Mesenchymal stem cell (in vitro differentiated cells and primary cell): ENCODE measurements at places on chromosomes 7 and 10.

GRCh38 chr7:46291601-46292150 lies 370.6 kb upstream of the IGFBP3 start:
- peaks cover 6% of the 10 kb centered on the region for H3K4me1 ChIP-seq
- H3K27me3 ChIP-seq = no peaks in the 10 kb centered on the region
- no peaks in the 10 kb centered on the region for H3K36me3 ChIP-seq
- H3K27ac ChIP-seq = no peak overlapping the region
- peak overlapping the region; percentile 56 for H3K4me3 ChIP-seq

GRCh38 chr7:43615558-43616145 lies 32.7 kb downstream of the STK17A start:
- H3K4me1 ChIP-seq = peaks cover under 1% of the 10 kb centered on the region
- no peak overlapping the region for H3K4me3 ChIP-seq
- H3K27ac ChIP-seq = no peak overlapping the region
- no peak for DNase-seq
- peaks cover 21% of the 10 kb centered on the region for H3K36me3 ChIP-seq

DNA sequence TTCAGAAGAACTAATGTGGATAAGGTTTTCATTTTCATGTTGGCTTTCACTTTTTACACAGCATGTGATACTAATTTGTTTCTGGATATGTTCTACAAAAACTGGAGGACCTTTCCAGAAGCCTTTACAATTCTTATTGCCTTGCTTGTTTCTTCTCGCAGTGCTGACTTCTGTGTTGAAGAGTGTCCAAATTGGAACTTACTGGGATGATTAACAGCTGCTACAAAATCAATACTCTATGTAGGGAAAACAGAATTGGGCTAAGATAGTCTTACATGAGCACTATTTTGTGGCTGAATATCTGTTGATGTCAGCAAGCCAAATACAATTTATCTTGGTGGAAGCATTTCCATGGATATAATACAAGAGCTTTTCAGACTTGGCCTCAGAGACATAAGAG lies 351.2 kb downstream of the DGKB start:
- no peaks in the 10 kb centered on the region for H3K36me3 ChIP-seq
- no peak overlapping the region for H3K27ac ChIP-seq
- DNase-seq = no peak
- no peak overlapping the region for H3K4me3 ChIP-seq

DNA sequence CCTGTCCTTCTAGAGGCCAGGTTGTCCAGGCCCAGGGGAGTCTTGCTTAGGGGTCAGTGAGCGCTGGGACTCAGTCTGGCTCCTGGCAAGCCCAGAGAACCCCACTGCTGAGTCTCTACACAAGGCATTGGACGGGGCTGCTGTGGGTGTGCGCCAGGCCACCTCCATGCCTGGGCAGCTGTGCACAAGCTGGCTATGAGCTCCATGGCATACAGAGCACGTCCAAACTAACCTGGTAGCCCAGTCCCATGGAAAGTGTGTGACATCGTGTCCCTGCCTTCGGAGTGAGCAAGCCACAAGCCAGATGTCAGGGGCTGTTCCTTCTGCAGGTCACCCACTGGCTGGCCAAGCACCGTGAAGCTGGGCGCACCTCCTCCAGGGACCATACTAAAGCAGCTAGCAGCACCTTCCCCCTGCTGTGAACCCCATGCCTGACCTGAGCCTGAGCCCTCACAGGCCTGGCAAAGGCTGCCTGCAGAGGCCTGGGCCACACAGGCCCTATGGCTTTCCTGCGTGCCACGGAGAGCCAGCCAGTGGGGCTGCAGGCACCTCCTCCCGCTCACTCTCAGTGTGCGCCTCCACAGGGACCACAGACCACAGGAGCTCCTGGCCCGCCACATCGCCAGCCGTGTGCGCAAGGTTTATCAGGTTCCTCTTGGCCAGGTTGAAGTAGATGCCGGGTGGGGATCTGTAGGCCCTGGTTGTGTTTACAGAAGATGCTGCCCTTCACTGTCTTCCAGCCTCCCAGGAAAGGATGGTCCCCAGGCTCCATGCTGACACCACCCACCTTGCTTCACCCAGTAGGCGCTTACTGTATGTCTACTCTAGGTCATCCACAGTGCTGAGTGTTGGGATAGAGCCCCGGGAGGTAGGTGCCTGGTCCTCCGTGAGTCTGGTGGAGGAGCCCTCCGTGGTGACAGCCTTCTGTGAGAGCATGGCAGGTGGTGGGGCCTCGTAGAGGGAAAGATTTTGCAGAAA lies 219.7 kb downstream of the EBF3 start:
- H3K27ac ChIP-seq = no peak overlapping the region
- no peak for DNase-seq
- peaks cover 11% of the 10 kb centered on the region for H3K36me3 ChIP-seq
- no peaks in the 10 kb centered on the region for H3K4me1 ChIP-seq
- no peaks in the 10 kb centered on the region for H3K27me3 ChIP-seq

DNA sequence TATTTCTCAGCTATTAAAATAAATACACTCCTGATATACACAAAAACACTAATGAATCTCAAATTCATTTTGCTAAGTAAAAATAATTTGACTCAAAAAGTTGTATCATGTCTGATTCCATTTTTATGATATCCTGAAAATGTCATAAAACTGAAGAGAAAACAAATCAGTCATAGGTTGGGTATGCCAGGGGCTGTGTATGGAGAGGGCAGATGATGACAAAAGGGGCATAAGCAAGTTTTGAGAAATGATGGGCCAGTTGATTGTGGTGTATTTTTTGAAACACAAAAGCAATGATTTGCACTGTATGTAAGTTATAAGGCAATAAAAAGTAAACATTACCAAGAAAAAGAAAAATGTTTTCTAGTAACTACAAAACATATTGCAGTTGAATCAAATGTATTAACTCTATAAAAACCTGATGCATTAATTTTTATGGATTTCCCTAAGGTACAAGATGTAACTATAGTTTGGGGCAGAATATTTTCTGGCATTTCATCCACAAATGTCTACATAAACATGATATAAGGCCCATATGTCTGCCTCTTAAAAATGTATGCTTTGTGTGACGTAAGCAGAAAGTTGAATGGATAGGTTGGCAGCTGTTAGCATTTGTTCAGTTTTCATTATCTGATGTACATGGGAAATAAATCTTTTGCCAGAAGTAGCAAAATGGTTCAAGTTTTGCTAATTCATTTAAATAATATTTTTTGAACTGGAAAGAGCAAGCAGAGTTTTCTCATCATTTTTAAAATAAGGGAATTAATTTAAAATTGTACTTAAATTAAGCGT lies 35.1 kb upstream of the ING3 start:
- H3K27me3 ChIP-seq = no peaks in the 10 kb centered on the region
- H3K4me1 ChIP-seq = no peaks in the 10 kb centered on the region
- DNase-seq = no peak
- H3K4me3 ChIP-seq = no peak overlapping the region
- no peaks in the 10 kb centered on the region for H3K36me3 ChIP-seq

DNA sequence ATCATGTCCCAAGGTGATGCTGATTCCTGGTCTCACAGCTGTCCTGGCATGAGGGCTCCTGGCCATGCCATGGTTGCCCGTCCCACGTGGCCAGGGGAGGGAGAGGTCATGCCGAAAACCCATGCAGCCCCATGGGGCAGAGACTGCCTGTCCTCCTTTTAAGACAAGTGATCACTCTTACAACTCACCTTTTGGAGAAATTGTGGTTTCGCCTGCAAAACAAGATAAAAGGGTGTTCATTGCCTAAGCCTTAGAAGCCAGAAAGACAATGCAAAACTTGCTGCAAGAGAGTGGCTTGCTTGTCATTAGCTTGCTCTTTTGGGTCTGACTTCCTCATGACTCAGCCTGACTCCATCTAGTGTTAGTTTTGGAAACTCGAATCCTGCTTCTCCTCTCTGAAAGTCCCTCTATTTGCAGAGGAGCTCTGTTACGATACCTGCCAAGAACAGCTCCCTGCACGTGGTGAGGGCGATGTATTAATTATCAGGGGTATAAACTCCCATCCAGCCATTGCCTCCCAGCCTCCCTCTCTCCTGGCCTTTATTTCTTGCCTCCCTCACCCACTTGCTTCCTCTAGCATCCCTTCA lies 26.7 kb downstream of the TMEM273 start:
- no peak overlapping the region for H3K4me3 ChIP-seq
- peak; percentile 33 for DNase-seq

- H3K4me1 ChIP-seq = peaks cover 21% of the 10 kb centered on the region
- H3K4me3 ChIP-seq = no peak overlapping the region
- no peak for DNase-seq
- no peak overlapping the region for H3K27ac ChIP-seq
- H3K36me3 ChIP-seq = no peaks in the 10 kb centered on the region
- H3K27me3 ChIP-seq = no peaks in the 10 kb centered on the region
Observed at GRCh38 chr10:12608761-12609160, 259.4 kb downstream of the CAMK1D start.

GRCh38 chr10:22016046-22016705 lies 12.6 kb upstream of the DNAJC1 start:
- DNase-seq = no peak
- no peak overlapping the region for H3K27ac ChIP-seq
- no peak overlapping the region for H3K4me3 ChIP-seq
- H3K27me3 ChIP-seq = no peaks in the 10 kb centered on the region
- H3K4me1 ChIP-seq = no peaks in the 10 kb centered on the region

GRCh38 chr7:745431-746154 lies 18.5 kb upstream of the PRKAR1B start:
- no peak overlapping the region for H3K4me3 ChIP-seq
- H3K36me3 ChIP-seq = peaks cover 67% of the 10 kb centered on the region

DNA sequence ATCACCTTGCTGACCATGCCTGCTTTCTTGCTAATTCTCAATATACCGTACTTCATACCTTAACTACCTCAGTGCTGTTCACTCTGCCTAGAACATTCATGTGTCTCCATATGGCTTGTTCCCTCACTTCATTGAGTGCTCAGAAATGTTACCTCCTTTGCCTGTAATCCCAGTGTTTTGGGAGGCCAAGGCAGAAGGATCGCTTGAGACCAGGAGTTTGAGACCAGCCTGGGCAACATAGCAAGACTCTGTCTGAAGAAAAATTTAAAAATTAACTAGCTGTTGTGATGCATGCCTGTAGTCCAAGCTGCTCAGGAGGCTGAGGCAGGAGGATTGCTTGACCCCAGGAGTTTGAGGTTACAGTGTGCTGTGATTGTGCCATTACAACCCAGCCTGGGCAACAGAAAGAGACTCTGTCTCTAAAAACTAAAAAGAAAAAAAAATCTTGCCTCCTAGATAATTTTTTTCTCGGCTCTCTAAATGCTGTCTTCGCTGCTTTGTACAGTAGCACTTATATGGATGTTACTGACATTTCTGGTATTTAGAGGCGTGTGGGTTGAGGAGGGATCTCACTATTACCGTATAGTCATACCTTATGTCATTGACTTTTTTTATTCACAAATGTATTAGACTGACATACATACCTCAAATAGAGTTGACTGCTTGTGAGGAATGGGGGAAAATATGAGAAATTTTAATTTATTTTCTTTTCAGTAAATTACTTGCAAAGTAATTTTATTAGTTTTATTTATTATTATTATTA lies 63.7 kb downstream of the LCOR start:
- DNase-seq = no peak
- no peaks in the 10 kb centered on the region for H3K27me3 ChIP-seq
- no peaks in the 10 kb centered on the region for H3K4me1 ChIP-seq
- H3K36me3 ChIP-seq = peaks cover 4% of the 10 kb centered on the region
- no peak overlapping the region for H3K4me3 ChIP-seq
- H3K27ac ChIP-seq = no peak overlapping the region

- H3K27me3 ChIP-seq = no peaks in the 10 kb centered on the region
- H3K27ac ChIP-seq = no peak overlapping the region
- H3K4me3 ChIP-seq = no peak overlapping the region
- no peak for DNase-seq
Observed at GRCh38 chr7:26743205-26743604, 121.2 kb downstream of the SKAP2 start.

DNA sequence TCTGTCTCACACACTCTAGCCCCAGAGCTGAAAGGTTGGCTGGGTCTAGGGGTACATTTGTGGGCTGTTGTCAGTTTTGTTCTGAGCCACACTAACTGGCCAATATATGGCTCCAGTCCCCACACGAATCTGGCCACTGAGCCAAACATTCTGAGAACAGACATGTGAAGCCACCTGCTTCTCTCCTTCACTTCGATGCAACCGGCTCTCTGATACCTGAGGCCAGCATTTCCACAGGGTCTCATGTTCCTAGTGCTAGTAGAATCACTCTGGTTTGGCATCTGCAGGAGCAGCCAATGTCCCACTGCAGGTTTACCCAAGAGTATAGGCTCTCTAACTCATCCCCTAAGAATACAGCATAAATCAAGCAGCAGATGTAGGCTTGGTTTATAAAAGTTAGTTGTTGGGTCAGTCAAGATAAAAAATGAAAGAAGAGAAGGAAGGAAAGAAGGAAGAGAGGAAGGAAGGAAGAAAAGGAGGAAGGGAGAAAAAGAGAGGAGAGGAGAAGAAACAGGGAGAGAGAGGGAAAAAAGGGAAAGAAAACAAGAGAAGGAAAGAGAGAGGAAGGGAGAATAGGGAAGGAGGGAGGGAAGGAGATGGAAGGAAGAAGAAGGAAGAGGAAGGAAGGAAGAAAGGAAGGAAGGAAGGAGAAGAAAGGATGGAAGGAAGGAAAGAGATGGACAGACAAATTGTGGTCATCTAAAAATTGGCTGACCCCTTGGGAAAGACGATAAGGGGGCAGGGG lies 75.1 kb downstream of the STRA8 start:
- H3K4me1 ChIP-seq = no peaks in the 10 kb centered on the region
- no peak overlapping the region for H3K27ac ChIP-seq
- no peaks in the 10 kb centered on the region for H3K36me3 ChIP-seq
- DNase-seq = no peak

DNA sequence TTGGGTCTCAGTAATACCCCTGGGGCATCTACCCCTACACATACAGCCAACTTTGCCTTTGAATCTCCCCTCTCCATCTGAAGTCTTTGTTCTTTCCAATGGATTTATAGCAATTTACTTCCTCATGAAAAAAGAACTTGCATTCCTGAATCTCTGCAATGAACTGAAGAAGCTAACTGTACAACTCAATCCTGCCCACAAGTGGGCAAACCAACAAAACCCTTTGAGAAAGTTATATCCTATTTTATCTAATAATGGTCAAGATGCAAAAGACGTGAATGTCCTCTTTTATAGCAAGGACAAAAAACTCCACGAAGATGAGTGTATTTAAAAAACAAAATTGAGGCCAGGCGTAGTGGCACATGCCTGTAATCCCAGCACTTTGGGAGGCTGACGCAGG lies 991.3 kb downstream of the LRMDA start:
- peaks cover 3% of the 10 kb centered on the region for H3K4me1 ChIP-seq
- H3K27me3 ChIP-seq = no peaks in the 10 kb centered on the region
- H3K36me3 ChIP-seq = no peaks in the 10 kb centered on the region
- DNase-seq = no peak
- no peak overlapping the region for H3K27ac ChIP-seq

DNA sequence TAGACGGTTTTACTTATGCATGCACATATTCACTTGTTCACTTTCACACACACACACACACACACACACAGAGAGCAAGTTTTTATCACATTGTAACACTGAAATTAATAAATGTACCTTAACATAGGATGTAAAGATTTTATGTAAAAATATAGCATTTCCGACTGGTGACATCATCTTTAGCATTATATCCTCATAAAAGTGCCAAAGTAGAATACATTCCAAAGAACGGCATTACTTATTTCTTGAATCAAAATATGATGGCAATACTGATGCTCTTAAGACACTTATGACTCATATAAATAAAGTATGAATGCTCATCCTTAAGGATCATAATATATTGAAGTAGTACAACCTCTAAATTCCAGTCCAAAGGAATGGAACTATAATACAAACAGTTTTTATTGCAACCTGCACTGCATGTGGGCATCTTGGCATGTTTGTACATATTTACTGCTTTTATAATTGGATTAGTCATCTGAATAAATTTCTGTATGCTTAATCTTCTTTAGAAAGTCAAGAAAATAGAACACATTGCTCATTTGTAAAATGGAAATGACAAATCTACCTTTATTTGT lies 290.0 kb upstream of the SEMA3A start:
- no peaks in the 10 kb centered on the region for H3K4me1 ChIP-seq
- H3K27me3 ChIP-seq = no peaks in the 10 kb centered on the region
